Brain microvascular endothelial cell (primary cell): ENCODE measurements at places on chromosomes 5 and 9.

GRCh38 chr9:86352440-86353077, 1.7 kb downstream of the TUT7 start:
- DNase-seq: no peak

DNA sequence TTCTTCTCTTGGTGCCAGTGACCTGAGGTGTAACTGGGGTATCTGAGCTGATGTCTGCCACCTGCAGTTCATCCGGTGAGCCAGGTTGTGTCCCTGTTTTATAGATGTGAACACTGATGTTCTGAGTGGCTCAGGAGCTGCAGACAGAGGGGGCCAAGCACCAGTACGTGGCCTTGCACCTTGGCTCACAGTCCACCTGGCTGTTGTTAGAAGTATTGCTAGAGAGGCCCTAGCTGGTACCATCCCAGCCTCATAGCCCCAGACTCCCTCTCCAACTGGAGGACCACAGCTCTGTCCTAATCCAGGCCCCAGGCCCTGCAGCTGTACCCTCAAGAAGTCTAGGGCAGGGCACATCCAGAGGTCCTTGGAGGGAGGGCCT, 16.2 kb downstream of the PHF2 start:
- no peak for DNase-seq

GRCh38 chr5:154614125-154614524, 136.1 kb upstream of the HAND1 start:
- no peak for DNase-seq

DNA sequence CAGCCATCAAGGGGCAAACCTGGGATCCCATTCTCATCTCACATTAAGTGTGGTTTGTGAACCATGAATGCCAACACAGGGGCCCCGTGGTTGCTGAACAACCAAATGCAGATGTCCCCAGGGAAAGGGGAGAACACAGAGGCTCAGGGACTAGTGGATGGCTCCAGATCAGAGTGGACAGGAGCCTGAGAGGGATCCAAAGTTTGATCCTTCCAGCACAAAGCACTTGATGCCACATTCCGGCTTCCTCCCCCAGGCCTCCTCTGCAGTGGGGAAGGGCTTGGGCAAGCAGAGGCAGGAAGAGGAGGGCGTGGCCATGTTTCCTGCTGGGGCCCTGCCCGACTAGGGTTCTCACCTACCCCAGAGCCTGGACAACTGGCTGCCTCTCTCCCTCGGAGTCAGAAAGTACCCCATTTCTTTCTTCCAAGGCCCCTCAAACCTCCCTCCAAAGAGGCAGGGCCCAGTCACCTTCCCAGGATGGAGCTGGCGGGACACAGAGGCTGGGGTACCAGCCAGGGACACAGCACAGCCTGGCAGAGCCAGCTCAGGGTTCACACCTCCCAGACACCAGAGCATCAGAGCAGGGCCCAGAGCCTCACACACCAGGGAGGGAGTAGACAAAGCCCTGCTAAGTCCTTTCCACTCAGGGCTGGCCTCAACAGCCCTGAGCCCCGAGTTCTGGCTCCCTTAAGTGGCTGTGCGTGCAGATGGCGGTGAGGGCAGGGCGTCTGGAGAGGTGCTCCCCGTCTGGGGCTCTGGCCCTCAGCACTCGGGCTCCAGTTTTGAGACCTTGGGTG, 4.3 kb upstream of the RNF44 start:
- no peak for DNase-seq

GRCh38 chr5:168234133-168234532, 57.3 kb upstream of the WWC1 start:
- no peak for DNase-seq

- no peak for DNase-seq
Observed at GRCh38 chr5:96952118-96952750, 16.4 kb downstream of the LNPEP start.

DNA sequence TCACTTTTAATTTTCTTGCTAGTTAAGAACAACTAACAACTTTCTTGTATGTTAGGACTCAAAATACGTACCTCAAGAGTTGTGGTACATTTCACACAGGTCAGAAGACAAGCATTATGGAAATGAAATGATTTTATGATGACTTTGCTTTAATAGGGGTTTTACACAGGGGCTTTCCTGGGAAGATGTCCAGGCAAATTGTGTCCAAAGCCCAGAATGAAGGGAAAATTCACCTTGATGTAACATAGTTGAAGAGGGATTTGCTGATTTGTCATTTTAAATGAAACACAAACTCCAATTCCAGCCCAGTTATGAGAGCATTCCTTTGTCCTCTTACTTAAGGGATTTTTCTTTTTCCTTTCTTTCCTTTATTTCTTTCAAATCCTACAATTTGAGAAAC, 89.2 kb downstream of the ARL15 start:
- DNase-seq: no peak

GRCh38 chr9:1878811-1879210, 136.3 kb upstream of the SMARCA2 start:
- DNase-seq: no peak

- DNase-seq: peak; percentile 76
Observed at GRCh38 chr5:17190242-17190778, 27.1 kb upstream of the BASP1 start.

GRCh38 chr9:22100626-22101025, 91.5 kb upstream of the CDKN2B start:
- no peak for DNase-seq

GRCh38 chr9:123238365-123238764, 30.0 kb downstream of the STRBP start:
- DNase-seq: no peak

GRCh38 chr9:121183666-121184423, 17.8 kb downstream of the RAB14 start:
- no peak for DNase-seq

DNA sequence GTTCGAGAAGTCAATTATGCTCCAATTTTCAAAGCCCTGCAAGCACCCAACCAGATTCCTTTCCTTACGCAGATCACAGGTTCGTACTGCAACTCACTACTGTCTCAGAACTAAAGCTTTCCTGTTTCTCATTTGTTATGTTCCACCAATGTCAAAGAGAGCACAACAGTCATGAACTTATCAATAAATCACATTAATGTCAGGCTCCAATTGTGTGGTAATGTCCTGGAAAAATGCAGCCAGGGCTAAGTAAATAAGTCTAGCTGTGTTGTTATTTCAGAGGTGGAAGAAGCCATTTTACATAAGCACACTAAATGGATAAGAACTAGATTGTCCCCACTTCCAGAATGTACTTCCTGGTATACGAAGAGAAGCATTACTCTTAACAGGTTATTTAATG, 488.6 kb upstream of the PTGER4 start:
- DNase-seq: no peak

GRCh38 chr9:113247640-113248039, 26.3 kb downstream of the SLC31A1 start:
- DNase-seq: no peak

DNA sequence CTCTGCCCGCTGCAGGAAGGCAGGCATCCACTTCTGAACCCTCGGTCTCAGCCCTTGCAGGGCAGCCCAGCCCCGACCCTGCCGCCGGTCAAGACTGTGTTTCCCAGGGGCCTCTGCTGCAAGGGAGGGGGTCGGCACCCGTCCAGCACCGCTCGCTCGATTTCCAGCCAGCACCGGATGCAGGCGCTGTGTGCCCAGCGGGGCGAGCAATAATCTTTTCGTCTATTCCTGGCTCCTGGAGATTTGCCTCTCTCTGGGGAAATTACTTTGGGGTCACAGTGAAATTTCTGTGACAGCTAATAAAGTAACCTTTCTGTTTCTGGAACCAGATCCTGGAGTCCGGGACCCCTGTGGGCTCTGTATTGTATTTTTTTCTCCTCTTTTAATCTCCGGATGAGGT, 155.3 kb downstream of the COL23A1 start:
- DNase-seq: no peak

GRCh38 chr5:125181955-125182354, 435.5 kb upstream of the ZNF608 start:
- no peak for DNase-seq

GRCh38 chr5:116154931-116155330, 70.1 kb downstream of the COMMD10 start:
- no peak for DNase-seq

GRCh38 chr5:33852319-33852718, 39.5 kb downstream of the ADAMTS12 start:
- DNase-seq: no peak

DNA sequence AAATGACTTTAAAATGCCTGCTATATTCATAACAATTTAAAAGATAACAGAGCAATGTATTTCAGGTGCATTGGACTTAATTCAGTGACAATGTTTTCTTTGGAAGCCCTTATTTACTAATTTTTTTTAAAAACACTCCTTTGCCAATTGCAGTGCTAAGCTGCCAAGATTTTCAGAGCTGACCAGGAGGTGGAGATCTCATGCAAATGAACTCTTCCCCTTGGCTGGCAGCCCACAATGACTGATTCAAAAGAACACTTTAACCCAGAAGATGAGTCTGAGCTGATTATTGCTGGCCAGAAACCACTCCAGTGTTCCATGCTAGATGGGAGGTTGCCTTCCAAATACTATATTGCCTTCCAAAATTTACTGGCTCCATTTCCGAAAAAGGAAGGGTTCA, 128.3 kb upstream of the CCNH start:
- peak; percentile 45 for DNase-seq

GRCh38 chr9:70901746-70902145, 219.7 kb downstream of the TRPM3 start:
- DNase-seq: no peak

GRCh38 chr9:110638381-110638954, 30.1 kb upstream of the MUSK start:
- no peak for DNase-seq

GRCh38 chr9:121021301-121021700, 28.8 kb downstream of the C5 start:
- DNase-seq: no peak

GRCh38 chr5:171667341-171668096, 118.1 kb upstream of the SMIM23 start:
- peak; percentile 84 for DNase-seq

- DNase-seq: peak; percentile 26
Observed at GRCh38 chr9:14417237-14417636, 103.3 kb upstream of the NFIB start.

DNA sequence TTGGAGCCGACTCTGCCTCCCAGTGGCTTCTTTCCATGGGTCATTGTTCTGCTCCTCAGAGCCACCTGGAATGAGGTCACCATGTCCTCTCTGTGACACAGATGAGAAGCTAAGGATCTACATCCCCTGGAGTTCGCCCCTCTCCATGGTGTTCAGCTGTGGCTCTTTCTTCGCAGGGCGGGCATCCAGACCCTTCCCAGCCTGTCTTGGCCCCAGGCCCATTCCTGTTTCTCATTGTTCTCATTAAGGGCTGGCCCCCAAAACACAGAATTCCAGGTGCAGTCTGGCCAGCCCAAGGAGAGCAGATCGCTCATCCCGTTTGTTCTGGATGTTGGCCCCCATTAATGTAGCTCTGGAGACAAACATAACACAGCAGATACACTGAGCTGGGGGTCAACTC, 66.4 kb upstream of the COL15A1 start:
- no peak for DNase-seq

GRCh38 chr5:160626322-160626721, 204.7 kb downstream of the PTTG1 start:
- no peak for DNase-seq

DNA sequence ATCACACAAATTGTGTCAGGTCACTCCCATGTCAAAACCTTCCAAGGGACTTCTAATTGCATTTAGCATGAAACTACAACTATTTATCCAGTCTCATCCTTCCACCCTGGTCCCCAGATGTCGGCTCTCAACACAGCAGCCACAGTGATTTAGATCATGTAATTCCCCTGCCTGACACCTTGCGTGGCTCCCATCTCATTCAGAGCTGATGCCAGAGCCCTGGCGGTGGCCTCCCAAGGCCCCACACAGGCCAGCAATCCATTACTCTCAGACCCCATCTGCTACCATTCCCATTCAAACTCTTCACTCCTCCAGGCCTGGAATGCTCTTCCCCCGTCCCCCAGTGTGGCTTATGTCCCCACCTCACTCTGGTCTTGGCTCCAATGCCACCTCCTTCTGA, 2.4 kb downstream of the SLC35D2 start:
- no peak for DNase-seq

- DNase-seq: no peak
Observed at GRCh38 chr5:158970569-158971014, 129.1 kb downstream of the EBF1 start.

DNA sequence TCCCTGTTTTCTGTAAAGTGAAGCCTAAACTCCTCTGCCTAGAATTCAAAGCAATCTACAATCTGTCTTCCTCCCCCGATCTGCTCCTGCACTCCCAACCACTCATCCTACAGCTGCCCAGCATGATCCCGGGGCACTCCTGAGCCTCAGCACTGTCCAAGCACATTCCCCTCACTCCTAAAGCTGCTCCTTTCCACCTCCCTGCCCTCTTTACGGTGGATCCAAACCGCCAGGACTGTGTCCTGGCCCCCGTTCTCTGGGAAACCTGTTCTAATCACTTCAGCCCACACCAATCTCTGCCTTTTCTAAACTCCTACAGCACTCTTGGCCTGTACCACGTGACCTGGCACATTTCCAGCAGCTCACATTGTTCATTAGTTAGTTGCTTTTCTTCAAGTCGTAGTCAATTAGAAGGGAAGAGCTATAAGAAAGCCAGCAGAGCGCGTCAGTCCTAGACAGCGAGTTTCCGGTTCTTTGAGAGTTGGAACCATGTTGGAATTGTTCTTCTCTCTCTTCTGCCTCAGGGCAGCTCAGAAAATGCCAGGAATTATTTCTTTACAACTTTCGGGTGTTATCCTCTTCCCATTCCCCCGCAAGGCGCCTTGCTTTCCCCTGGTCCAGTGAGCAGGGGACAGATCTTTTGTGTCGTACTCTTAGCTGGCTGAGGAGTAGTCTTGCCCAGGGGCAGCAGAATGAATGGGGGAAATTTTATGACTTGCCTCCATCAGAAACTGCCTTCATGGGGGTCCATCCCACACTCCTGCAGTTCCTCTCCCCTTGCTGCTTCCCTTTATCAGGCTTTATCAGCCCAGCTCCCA, 60.7 kb downstream of the NRG2 start:
- DNase-seq: no peak

GRCh38 chr5:32541241-32541640, 44.1 kb upstream of the SUB1 start:
- peak; percentile 72 for DNase-seq

- DNase-seq: no peak
Observed at GRCh38 chr9:88998503-88998902, 7.2 kb downstream of the S1PR3 start.

DNA sequence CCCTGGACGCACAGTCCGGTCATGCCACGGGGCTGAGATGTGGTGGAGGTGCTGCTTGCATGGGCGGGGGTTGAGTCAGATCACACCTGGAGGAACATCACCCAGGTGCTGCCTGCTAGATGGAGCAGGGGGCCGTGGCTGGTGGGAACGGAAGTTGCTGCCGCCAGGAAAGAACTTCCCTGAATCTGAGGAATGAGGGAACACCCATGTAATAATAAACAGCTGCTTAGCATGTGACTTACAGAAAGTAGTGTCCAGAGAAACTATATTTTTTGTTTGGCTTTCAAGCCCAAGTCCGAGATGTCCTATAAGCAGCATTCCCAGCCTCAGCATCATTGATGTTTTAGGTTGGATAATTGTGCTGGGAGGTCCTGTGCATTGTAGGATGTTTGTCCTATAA, 27.1 kb upstream of the FAM240B start:
- no peak for DNase-seq
